SK-N-SH (cell line): ENCODE measurements at places on chromosomes 2 and 18. TPM values are rescaled to one million over a fixed set of nuclear protein-coding genes. Genes with fewer than 3 reads are reported as not detected.

DNA sequence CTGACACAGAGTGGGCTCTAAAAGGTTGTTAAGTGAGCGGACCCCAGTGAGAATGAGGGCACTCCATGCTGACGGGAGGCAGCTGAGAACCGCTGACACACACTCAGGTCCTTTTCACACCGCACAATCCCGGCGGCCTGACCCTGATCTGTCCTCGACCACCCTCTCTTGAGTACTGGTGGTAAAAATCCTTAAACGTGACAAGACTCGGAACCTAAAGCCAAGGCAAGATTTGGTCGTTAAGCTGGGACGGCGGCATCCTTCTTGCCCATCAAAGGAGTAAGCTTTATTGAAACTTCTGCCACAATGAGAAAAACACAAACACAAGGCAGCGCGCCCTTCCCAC lies 569 bp downstream of the TMX3 start:
- peak; percentile 56 for DNase-seq

DNA sequence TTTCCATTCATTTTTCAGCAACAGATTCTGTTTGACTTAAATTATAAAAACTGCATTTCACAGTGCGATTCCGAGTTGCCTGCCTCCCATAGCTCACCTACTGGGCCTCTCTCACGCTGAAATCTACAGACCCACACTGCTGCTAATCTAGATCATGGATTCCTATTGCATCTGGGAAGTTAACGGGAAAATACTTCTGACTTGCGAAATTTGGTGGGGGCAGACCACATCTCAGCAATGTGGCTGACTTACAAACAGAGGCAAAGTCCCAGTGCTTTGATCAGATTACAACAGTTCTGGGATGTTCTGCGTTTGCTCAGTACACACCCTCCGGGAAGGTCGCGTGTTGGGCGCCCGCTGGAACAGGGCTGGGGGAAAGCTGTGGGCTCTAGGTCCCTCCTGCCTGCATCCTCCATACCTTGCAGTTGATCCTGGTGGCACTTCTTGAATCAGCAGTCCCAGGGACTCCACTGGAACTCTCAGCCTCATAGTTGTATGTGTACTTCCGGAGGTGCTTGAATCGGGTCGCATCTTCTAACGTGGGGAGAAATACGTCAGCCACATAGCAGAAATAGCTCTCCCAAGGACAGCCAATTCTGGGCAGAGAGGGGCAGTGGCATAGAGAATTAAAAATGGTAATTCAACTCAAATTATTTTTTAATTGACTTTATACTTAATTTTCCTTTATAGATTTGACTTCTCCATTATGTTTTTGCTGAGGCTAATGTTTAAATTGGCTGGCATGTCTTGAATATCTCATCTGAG lies 1.7 kb downstream of the APOB start:
- DNase-seq = peak; percentile 72

GRCh38 chr18:59516356-59517155 lies 157.5 kb upstream of the LMAN1 start:
- peak; percentile 45 for DNase-seq

The CPO gene
- polyA plus RNA-seq = not detected in 2 replicates

The CNPPD1 gene
- polyA plus RNA-seq = 75.9 and 84.1 TPM in 2 replicates

The CHRNA1 gene
- polyA plus RNA-seq = 0.02 and 0.08 TPM in 2 replicates

The CCDC88A gene
- polyA plus RNA-seq = 7.0 and 10.1 TPM in 2 replicates

The RAB27B gene
- 0.56 and 0.68 TPM in 2 replicates for polyA plus RNA-seq

The CREG2 gene
- polyA plus RNA-seq = 1.1 and 1.4 TPM in 2 replicates

The RNF103 gene
- 7.0 and 8.8 TPM in 2 replicates for polyA plus RNA-seq

The POTEJ gene
- polyA plus RNA-seq = not detected in 2 replicates
